Small intestine (tissue), 16 donors: ENCODE measurements at places on chromosomes 11 and 22. TPM values are rescaled to one million over a fixed set of nuclear protein-coding genes. Genes with fewer than 3 reads are reported as not detected.

DNA sequence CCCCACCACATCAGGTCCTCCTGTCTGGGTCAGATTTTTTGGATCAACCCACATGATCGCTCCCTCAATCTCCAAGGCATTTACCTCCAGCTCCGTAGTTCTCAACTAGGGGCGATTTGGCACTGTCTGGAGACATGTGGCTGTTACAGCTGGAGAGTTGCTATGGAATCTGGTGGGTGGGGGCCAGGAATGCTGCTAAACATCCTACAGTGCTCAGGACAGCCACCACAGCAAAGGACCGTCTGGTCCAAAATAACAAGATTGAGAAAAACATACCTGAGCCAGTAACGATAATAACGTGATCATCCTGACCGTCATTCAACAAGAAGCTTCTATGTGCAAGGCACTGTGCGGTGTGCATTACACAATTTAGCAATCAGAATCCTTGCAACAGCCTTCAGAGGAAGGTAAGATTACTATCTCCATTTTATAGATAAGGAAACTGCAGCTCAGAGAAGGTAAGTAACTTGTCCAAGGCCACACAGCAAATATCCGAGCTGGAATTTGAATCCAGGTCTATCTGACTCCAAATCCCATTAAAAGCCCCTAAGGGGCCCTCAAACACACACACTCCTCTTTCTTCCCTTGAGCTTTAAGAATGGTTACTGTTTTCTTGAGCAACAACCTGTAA, 14.3 kb upstream of the CRY2 start:
- H3K36me3 ChIP-seq, result no peaks in the 10 kb centered on the region
- no peak for DNase-seq
- H3K27ac ChIP-seq, result no peak overlapping the region
- no peaks in the 10 kb centered on the region for H3K27me3 ChIP-seq
- H3K4me3 ChIP-seq, result no peak overlapping the region

- no peak overlapping the region for H3K27ac ChIP-seq
- DNase-seq, result no peak
- H3K4me1 ChIP-seq, result no peaks in the 10 kb centered on the region
- H3K4me3 ChIP-seq, result no peak overlapping the region
Measured at GRCh38 chr11:94639901-94640721, 72.9 kb downstream of the PIWIL4 start.

- no peaks in the 10 kb centered on the region for H3K27me3 ChIP-seq
- peak overlapping the region; percentile 97 for H3K27ac ChIP-seq
- H3K4me3 ChIP-seq, result peak overlapping the region; percentile 75
Measured at GRCh38 chr11:59173964-59174663, 2.2 kb downstream of the DTX4 start.

DNA sequence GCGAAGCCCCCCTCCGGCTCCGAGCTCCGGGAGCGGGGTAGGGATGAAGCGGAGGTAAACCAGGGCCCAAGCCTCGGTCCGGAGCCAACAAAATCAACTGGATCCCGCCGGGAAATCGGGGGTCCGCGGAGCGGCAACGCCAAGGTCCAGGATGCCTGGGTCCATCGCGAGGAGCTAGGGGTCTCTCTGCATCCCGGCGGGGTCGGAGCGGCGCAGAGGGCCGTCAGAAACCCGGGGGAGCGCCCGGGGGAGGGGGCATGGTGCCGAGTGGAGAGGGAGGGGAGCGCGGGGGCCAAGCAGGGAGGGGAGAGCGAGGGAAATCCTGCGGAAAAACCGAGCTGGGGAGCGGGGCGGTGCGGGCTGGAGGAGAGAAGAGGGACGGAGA, 51.8 kb downstream of the SLC22A12 start:
- H3K36me3 ChIP-seq, result no peaks in the 10 kb centered on the region
- H3K4me3 ChIP-seq, result peak overlapping the region; percentile 41
- H3K27me3 ChIP-seq, result peaks cover 17% of the 10 kb centered on the region
- H3K4me1 ChIP-seq, result no peaks in the 10 kb centered on the region
- no peak for DNase-seq
- no peak overlapping the region for H3K27ac ChIP-seq

- no peak for DNase-seq
- H3K27ac ChIP-seq, result no peak overlapping the region
- H3K36me3 ChIP-seq, result no peaks in the 10 kb centered on the region
Measured at GRCh38 chr11:27524155-27524554, 17.6 kb upstream of the LIN7C start.

DNA sequence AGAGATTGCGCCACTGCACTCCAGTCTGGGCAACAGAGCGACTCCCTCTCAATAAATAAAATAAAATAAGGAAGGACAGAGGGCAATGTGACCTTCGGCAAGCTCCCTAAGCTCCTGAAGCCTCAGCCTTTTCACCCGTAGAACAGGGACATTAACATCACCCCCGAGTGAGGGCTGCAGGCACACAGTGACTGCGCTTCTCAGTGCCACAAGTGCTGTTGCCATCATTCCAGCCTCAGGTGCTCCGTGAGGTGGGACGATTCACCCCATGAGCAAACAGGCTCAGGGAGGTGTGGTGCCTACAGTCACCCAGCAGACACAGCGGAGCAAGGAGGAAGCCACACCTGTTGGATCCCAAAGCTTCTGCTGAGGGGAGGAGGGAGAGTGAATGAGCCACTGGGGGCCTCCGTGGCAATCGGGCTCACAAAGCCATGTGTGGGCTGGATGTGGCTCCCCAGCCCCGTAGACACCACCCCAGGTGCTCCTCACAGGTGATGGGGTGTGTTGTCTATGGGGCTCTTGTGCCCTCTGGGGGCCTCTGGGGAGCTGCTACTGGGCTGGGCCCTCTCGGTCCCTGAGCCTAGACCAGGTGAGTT, 9.1 kb upstream of the TCF20 start:
- no peak overlapping the region for H3K27ac ChIP-seq
- peak; percentile 40 for DNase-seq
- H3K4me3 ChIP-seq, result no peak overlapping the region
- peaks cover 31% of the 10 kb centered on the region for H3K36me3 ChIP-seq
- peaks cover 2% of the 10 kb centered on the region for H3K27me3 ChIP-seq

DNA sequence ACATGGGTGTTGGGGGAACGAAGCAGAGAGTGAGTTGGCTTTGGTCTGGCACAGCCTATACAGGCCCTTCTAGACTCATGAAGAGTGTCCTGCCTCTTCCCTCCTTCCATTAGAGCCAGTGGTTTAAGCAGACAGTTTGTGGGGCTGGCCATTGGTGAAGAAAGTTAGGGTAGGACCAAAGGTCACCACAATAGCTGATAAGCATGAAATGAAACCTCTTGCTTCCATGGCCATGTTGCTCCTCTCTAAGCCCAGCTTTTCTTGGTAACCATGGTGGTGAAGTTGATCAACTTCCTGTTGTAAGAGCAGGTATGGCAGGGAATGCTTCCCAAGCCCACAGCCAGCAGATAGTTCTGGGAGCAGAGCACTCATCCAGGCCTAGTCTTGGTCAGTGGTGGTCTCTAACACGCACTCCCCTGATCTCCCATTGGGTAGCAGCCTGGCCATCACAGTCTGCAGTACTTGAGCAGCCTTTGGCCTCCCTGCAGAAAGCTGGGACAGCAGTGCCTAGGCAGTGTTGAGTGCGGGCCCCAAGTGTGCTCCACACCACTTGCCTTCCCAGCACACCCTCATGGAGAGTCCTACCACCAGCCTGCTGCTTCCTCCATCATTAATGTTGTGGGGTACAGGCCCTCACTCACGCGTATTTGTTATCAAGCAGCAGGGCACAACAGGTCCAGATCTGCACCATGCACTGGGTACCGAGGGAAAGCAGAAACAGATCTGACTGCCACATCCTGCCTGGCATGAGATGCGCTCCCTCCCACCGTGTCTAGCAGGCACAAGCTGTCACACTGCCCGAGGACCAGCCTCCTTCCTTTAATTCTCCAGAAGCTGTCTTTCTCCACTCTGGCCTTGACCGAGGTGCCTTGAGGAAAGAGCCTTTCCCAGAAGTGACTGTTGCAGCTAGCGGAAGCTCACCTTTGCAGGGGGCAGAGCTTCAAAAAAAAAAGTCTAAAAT, 65.8 kb upstream of the SUSD2 start:
- no peaks in the 10 kb centered on the region for H3K4me1 ChIP-seq
- peaks cover 6% of the 10 kb centered on the region for H3K36me3 ChIP-seq
- H3K4me3 ChIP-seq, result no peak overlapping the region
- H3K27me3 ChIP-seq, result no peaks in the 10 kb centered on the region
- peak; percentile 28 for DNase-seq

- DNase-seq, result no peak
- no peaks in the 10 kb centered on the region for H3K27me3 ChIP-seq
- H3K36me3 ChIP-seq, result no peaks in the 10 kb centered on the region
- H3K4me3 ChIP-seq, result no peak overlapping the region
Measured at GRCh38 chr11:19818619-19819018, 106.0 kb downstream of the NAV2 start.

GRCh38 chr22:36335621-36336020, 52.1 kb downstream of the MYH9 start:
- H3K4me3 ChIP-seq, result no peak overlapping the region
- H3K36me3 ChIP-seq, result peaks cover 4% of the 10 kb centered on the region

TTC12 gene
- 6.9 TPM for polyA plus RNA-seq

MCAM gene
- 2.7 TPM for polyA plus RNA-seq

BTG4 gene
- polyA plus RNA-seq, result not detected

KCNQ1OT1 gene
- 0.22 TPM for polyA plus RNA-seq

PANX3 gene
- not detected for polyA plus RNA-seq

OR51B5 gene
- polyA plus RNA-seq, result not detected

PTPRCAP gene
- polyA plus RNA-seq, result 34.6 TPM
